Ureter (tissue), 1 donor: ENCODE measurements at places on chromosomes 16 and 17. TPM values are rescaled to one million over a fixed set of nuclear protein-coding genes. Genes with fewer than 3 reads are reported as not detected.

Gene RAP1GAP2
- total RNA-seq: 49.2 TPM

Gene TEFM
- 18.2 TPM for total RNA-seq

Gene LRRC37B
- 21.7 TPM for total RNA-seq

Gene NEK8
- total RNA-seq: 14.9 TPM

Gene KNOP1
- 27.4 TPM for total RNA-seq

Gene PRSS8
- 17.0 TPM for total RNA-seq

Gene MFAP4
- total RNA-seq: 119 TPM

Gene HIGD1B
- 3.2 TPM for total RNA-seq

DNA sequence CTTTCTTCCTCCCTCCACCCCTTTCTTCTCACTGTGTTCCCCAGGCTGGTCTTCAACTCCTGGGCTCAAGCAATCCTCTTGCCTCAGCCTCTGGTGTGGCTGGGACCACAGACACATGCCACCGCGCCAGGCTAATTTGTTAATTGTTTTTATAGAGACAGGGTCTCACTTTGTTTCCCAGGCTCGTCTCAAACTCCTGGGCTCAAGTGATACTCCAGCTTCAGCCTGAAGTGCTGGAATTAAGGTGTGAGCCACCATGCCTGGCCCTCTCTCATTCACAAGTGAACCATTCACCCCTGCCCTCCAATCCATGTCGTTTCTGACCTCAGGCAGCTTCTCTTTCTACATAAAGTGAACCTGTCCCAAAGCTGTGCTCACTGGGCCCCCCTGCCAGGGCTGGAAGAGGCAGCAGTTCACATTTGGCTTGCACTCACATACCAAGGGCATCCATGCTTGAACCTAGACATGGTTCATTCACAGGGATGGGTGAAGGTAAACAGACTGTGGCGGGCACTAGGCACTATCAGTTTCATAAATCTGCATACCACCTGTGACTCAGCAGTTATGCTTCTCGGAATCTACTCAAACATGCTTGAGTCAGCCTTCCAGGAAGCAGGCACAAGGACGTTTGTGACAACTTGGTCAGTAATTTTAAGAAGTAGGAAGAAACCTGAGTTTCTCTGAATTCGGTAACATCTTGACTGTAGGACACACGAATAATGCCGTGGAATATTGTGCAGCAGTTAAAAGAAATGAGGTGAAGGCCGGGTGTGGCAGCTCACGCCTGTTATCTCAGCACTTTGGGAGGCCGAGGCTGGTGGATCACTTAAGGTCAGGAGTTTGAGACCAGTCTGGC, 6.0 kb upstream of the RNF213 start:
- peak; percentile 82 for DNase-seq

- no peak for DNase-seq
Measured at GRCh38 chr17:77264617-77265230, 124.0 kb downstream of the SEC14L1 start.

- no peak for DNase-seq
Measured at GRCh38 chr17:47956791-47957590, 692 bp downstream of the PRR15L start.

- DNase-seq: no peak
Measured at GRCh38 chr17:61816538-61816937, 46.8 kb downstream of the BRIP1 start.

DNA sequence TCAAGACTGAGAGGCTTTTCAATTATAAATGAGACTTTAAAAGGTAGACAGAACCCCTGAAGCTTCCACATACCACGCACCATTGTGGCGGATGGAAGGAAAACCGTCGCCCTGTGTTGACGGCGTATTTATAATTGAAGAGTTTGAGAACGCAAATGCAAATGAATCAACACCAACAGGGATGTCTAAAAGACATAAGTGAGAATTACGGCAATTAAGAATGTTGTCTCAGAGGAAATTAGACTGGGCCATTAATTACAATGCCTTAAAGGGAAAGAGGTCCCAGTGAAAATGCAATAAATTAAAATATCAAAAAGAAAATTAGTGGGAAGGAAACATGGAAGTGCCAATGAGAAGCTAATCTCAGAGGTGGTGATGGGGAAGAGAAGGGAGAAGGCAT, 148.5 kb upstream of the XYLT1 start:
- no peak for DNase-seq

GRCh38 chr17:75640556-75641119, 7.4 kb downstream of the SMIM5 start:
- no peak for DNase-seq

- DNase-seq: no peak
Measured at GRCh38 chr17:39213852-39214251, 11.9 kb downstream of the STAC2 start.

DNA sequence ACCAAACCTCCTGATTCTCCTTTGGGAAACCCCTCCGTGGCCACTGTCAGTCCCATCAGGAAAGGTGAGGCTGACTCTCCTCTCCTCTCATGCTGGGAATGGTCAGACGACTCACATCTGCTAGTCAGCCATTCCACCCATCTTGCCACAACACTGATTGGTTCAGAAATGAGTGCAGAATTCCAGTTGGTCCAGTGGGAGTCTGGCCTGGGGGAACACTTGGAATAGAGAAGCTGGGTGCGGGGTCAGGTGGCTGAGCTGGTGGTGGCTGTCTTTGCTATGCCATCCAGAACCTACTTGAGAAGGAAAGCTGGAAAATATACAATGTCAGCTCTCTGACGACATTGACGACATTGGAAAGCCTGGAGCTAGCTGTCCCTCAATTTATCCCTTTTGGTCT, 23.6 kb upstream of the PLLP start:
- DNase-seq: no peak

DNA sequence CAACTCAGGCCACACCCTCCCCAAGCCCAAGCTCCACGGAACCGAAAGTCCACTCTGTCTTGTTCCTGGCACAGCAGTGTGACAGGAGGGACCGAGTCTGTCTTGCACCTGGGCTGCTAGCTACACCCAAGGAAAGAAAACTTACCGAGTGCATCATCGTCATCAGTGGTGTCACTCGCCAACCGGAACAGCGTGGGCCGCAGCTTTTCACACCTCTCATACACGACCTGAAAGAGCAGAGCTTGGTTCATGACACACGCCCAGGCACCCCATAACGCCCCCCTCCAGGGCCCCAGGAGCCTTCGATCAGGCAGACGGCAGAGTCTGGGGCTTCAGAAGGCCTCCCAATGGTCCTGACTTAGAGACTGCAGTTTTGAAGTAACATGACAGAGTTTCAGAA, 27.5 kb downstream of the GGA2 start:
- no peak for DNase-seq

GRCh38 chr17:17042384-17042736, at the start of gene MPRIP:
Gene MPRIP (plus strand): TSS chr17:17042457. CDS start chr17:17042849, 392 bp downstream.
- DNase-seq: no peak

- no peak for DNase-seq
Measured at GRCh38 chr17:51351890-51352289, 91.5 kb downstream of the UTP18 start.
